ENCODE measurements at places on chromosomes 5 and 9.

- no peak for DNase-seq
Measured at GRCh38 chr9:30362373-30362772, 2022.1 kb upstream of the ACO1 start.

GRCh38 chr5:132000241-132000490 lies 11.3 kb downstream of the ACSL6 start:
- DNase-seq, result no peak

DNA sequence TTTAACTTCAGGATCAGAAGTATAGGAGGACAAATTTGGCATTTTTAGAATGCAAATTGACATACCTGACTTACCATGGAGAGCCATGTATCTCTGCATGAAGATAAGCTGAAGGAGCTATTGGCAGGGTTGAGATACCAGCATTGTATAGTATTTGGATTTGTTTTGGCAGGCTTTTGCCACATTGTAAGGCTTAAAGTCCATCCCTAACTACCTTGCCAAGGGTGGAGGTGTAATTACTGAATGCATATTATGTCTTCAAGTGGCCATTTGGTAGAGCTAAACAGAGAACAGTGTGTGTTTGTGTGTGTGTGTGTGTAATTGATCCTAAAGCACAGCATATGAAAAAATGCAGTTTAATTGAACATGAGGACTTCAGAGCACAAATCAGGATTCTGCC lies 324.7 kb downstream of the FAM170A start:
- no peak for DNase-seq

- DNase-seq, result no peak
Measured at GRCh38 chr9:107705521-107705920, 216.0 kb upstream of the KLF4 start.

DNA sequence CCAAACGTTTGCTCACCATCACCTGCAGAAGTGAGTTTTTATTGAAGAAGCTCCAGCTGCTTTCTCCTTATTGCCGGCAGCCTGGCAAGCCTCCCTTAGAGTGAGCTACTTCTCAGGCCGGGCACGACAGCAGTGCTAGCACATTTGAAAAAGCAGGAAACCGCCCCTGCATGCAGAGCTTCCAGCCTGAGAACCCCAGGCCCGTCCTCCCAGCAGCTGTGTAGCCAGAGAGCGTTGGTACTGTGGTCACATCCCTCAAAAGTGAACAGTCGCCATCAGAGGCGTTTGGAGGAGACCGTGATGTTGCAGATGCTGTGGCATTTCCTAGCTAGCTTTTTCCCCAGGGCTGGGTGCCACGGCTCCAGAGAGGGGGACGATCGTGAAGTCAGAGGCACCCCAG lies 23.5 kb downstream of the SLC25A25 start:
- no peak for DNase-seq

DNA sequence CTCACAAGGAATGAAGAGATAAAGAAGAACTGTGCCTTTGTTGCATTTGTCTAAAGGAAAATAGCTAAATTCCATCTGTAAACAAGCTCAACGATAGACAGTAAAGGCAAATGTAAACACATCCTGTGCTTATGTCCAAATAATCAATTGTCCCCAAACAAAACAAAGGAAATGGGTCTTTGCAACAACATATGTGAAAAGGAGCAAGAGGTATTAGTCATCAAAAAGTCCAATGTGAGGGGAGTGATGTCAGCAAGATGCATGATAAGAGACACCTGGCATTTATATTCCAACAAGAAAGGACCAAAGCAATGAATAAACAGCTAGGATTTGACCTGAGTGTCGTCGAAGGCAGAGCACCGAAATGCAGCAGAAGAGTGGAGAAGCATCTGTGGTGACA lies 209.1 kb downstream of the ASTN2 start:
- no peak for DNase-seq

- DNase-seq, result no peak
Measured at GRCh38 chr5:53936481-53937352, 373.7 kb downstream of the ARL15 start.

GRCh38 chr5:159533197-159533596 lies 202.9 kb upstream of the IL12B start:
- no peak for DNase-seq

- peak; percentile 15 for DNase-seq
Measured at GRCh38 chr9:84261070-84261746, 79.3 kb downstream of the SLC28A3 start.

DNA sequence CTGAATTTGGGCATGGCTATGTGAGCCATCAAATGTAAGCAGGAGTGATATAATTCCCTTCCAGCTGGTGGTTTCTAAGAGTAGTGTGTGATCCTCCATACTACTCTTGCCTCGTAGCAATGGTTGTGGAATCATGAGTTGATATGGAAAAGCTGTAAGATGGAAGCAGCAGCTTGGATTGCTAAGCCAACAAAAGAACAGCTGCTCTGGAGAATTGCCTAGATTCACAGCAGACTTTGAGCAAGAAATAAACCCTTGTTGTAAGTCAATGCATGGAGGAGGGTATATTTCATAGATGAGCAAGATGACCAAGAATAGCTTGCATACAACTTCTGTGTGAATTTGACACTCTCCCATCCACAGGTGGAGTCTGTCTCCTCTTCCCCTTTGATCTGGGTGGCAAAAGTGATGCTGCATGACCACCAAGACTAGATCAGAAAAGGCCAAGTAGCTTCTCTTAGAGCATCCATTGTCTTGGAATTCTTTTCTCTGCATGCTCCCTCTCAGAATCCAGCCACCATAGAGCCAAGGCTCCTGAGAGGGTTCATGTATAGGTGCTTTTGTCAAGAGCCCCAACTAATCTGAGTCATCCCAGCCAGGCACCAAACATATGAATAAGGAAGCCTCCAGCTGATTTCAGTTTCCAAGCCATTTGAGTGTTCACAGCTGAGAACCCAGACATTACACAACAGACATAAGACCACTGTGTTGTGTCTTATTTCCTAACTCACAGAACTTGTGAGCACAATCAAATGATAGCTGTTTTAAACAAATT lies 79.0 kb downstream of the PRLR start:
- DNase-seq, result no peak

- DNase-seq, result no peak
Measured at GRCh38 chr5:38166832-38167231, 91.5 kb upstream of the EGFLAM start.

DNA sequence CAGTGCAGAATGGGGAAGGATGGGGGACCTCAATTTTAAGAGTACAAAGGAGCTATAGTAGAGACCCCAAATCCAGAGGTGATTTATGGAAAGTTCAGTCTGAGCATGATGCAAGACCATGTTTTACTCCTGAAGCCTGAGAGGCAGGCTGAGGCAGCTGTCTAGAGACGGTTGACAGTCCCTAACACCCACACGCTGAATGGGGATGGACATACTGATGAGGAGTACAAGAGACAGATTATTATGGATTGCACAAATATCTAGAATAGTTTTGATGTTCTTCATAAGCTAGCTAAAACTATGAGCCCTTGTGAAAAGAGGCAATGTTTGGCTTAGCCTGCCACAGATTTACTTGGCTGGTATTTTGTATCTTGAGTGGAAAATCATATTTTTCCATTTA lies 64.5 kb downstream of the PRR16 start:
- DNase-seq, result no peak

DNA sequence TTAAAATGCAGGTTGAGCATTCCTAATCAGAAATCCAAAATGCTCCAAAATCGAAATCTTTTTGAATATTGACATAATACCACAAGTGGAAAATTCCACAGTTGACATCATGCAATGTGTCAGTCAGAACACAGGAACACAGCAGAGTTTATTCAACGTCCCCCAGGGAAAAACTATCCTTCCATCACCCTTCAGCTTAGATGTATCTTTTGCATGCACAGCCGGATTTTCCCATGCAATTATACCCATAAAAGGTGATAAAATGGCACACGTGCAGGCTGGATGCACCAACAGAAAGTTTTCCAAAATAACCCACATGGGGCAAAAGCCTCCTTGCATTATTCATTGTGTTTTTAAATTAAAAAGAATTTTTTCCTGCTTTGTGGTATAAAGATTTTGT lies 71.2 kb downstream of the RAB24 start:
- DNase-seq, result no peak

GRCh38 chr9:126347911-126348760 lies 21.5 kb downstream of the MVB12B start:
- no peak for DNase-seq

GRCh38 chr9:87543251-87543650 lies 45.6 kb downstream of the DAPK1 start:
- no peak for DNase-seq

DNA sequence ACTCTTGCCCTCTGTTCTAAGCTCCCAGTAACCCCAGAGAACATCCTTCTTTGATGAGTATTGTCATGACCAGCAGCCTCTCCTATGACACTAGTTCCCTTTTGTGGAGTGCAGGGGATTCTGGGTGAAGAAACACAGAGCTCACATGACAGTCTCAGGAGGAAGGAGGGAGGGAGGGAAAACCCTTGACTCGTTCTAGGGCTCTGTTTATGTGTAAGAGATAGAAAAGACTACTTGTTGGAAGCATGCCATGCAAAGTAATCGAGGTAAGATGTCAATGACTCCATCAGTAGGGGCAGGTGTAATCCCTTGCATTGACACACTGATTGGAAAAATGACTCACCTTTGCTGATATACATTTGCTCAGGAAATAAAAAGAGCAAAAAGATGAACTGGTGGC lies 190.2 kb upstream of the ELL2 start:
- DNase-seq, result no peak

DNA sequence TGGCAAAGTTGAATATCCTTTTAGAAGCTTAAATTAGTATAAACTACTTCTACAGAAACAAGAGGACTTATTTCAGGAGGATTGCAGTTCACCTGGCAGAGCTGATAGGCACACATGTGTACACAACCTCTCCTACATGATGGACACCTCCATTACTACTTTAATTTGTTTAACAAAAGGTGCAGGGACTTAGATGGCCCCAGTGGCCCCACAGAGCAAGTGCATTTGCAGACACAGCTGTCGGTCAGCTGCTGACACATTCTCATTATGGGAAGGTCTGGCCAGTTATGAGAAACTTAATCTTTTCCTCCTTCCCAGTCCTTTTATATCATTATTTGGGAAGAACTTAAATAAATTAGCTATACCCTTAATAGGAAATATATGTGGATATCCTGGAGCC lies 28.3 kb downstream of the TDRD7 start:
- no peak for DNase-seq

- DNase-seq, result no peak
Measured at GRCh38 chr5:65861830-65862241, 64.5 kb upstream of the ERBIN start.

DNA sequence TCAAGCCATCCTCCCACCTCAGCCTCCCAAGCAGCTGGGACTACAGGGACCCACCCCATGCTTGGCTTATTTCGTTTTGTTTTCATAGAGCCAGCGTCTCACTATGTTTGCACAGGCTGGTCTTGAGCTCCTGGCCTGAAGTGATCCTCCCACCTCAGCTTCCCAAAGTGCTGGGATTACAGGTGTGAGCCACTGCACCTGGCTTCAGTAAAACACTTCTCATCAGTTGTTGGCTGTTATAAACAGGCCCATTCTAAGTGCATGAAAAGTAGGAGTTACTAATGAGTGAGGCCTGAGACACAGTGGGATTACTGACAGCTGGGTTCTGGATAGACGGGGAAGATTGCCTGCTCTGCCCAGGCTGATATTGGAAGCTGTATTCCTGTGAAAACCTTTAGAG lies 3.5 kb downstream of the CRB2 start:
- no peak for DNase-seq

DNA sequence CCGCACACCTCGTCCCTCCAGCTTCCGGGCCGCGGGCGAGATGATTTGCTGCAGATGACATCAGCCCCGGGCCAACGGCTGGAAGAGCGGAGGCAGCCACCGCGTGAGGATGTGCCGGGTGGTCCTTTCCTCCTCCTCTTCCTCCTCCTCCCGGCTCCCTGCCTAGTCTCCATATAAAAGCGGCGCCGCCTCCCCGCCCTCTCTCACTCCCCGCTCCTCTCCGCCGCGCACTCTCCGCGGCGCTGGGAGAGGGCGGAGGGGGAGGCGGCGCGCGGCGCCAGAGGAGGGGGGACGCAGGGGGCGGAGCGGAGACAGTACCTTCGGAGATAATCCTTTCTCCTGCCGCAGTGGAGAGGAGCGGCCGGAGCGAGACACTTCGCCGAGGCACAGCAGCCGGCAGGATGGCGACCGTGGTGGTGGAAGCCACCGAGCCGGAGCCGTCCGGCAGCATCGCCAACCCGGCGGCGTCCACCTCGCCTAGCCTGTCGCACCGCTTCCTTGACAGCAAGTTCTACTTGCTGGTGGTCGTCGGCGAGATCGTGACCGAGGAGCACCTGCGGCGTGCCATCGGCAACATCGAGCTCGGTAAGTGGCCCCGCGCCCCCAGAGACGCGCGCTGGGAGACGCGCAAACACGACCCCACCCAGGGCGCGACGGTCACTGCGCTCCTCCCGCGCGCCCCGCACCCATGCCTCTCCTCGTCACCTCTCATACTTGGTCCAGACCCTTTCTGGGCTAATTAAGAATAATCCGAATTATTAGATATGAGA lies at the start of gene MAP1B:
TSS of gene MAP1B (plus strand) at position 345 of the 770 bp plus-strand sequence. CDS start at position 402, 57 bp downstream.
- no peak for DNase-seq

GRCh38 chr9:134396258-134396742 lies 70.0 kb downstream of the RXRA start:
- DNase-seq, result peak; percentile 44

- no peak for DNase-seq
Measured at GRCh38 chr9:104765138-104765537, 1.2 kb downstream of the NIPSNAP3B start.

- DNase-seq, result no peak
Measured at GRCh38 chr9:92968081-92968480, 20.8 kb downstream of the FGD3 start.

GRCh38 chr5:132777209-132778069 lies at the start of gene SEPTIN8:
TSS of gene SEPTIN8 (minus strand) at chr5:132777239. CDS start at chr5:132777137, 102 bp downstream.
- peak; percentile 7 for DNase-seq

DNA sequence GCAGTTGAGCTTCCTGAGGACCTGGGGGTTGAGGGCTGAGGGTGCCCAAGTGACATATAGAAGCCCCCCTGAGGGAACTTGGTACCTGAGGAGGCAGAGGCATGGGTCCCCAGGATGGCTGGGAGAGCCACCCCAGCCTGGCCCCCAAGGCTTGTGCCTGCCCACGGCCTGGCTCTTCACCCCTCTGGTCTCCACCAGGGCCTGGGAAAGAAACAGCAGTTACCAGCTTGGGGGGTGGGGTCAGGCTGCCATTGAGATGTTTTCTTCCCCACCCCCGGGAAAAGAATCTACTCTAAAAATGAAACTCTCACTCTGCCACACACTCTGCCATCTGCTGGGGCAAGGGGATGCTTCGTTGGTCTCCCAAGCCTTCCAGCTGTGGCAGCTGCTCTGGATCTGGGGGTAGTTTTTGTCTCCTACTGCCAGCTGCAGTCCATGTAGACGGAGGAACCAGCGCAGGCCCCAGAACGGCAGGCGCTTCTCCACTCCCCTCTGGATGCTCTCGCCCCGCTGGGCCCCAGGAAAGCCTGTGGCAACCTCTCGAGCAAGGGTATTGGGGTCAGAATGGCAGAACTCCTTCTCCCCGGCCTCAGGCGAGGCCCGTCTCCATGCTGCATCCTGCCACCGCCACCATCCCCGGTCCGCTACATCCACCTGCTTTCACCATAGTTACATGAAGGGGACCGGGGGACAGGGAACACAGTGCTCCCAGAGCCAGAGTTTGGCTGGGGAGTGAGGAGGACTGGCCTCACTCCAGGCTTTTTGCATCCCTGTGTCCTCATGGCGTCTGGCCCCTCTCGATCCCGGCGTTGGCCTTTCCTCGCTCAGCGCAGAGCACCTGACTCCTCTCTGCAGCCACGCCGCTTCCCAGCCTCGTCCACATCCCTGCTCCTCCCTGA lies 123.5 kb downstream of the DAB2IP start:
- no peak for DNase-seq

- no peak for DNase-seq
Measured at GRCh38 chr9:7976167-7976755, 176.7 kb upstream of the DMAC1 start.

Data from stimulated activated CD4-positive, alpha-beta T cell treated with anti-CD3 and anti-CD28 coated beads, Interleukin-1b, Interleukin-23, amount 100 ng/mL, for 4 hours (primary cell).